Pancreas (tissue), 10 donors: ENCODE measurements at places on chromosomes 7 and 10. TPM values are rescaled to one million over a fixed set of nuclear protein-coding genes. Genes with fewer than 3 reads are reported as not detected.
A peak's percentile ranks its signal among the peaks of the same experiment; 100 is the strongest.

DNA sequence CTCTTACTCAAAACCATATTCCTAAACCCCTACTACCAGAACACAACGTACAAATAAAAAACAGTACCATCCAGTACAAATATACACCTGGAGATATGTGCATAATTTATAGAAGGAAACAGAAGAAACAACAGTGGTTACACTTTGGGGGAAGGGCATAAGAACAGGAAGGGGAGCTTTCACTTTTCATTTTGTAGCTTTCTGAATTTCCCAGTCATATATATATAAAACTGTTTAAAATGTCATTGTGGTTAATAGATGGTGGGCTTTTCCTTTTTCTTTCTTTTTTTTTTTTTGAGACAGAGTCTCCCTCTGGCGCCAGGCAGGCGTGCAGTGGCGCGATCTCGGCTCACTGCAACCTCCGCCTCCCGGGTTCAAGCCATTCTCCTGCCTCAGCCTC, 47.2 kb downstream of the MALSU1 start:
- H3K27me3 ChIP-seq = no peaks in the 10 kb centered on the region
- DNase-seq = no peak
- H3K27ac ChIP-seq = no peak overlapping the region

DNA sequence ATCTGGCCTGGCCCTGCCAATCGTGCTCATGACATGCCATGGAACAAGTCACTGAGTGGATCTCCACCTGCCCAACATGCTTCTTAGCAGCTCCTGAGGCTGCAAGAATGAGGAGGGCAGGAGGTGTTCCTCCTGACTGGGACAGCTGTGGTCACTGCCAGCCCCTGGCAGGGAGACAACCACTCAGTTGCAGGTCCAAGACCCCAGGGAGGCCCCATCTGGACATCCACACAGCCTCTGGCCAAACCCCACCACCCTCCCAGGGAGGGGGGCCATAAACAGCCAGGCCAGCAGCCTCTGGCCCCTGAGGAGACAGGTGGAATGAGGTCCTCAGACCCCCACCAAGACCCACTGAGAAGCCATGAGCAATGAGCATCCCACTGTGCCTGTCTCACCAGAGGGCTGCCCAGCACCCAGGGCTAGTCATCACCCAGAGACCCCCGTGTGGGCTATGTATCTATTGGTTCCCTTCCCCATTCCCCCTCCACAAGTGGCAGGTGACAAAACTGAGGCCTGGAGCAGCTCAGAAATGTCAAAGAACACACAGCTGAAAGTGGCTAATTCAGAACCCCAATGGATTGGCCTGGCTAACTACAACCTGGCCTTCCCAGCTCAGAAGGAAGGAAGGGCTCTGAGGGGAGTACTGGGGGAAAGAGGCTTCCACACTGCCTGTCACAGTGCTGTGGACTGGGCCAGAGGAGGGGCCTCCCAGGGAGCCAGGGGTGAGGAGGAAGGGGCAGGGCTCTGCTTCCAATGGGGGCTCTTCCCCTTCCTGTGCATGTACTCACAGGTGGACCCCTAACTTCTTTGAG, 3.0 kb downstream of the GPRIN2 start:
- no peaks in the 10 kb centered on the region for H3K4me1 ChIP-seq
- no peak for DNase-seq
- no peak overlapping the region for H3K4me3 ChIP-seq

DNA sequence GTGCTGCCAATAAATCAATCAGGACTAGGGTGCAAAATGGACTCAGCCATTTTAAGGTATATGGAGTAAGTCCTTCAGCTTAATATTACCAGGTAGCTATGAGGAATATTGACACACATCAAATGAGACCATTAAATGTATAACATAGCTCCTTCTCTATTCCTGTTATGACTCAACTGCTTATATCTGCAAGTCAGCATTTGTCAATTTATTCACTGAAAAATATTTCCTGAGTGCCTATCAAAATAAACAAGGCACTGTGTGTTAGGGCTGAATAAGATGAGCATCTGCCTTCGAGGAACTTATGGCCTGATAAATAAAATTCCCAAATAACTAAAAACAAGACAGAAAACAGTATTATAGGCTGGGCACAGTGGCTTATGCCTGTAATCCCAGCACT, 113.8 kb downstream of the CDK6 start:
- peaks cover 10% of the 10 kb centered on the region for H3K4me1 ChIP-seq
- no peak for DNase-seq
- H3K4me3 ChIP-seq = no peak overlapping the region
- peaks cover 4% of the 10 kb centered on the region for H3K36me3 ChIP-seq
- H3K27ac ChIP-seq = no peak overlapping the region

SUV39H2 gene
- polyA plus RNA-seq = 1.1 TPM

FKBP6 gene
- 0.05 TPM for polyA plus RNA-seq

- H3K27ac ChIP-seq = no peak overlapping the region
- DNase-seq = no peak
- H3K36me3 ChIP-seq = no peaks in the 10 kb centered on the region
- no peaks in the 10 kb centered on the region for H3K27me3 ChIP-seq
Observed at GRCh38 chr7:95503271-95504131, 17.8 kb downstream of the ASB4 start.

DNA sequence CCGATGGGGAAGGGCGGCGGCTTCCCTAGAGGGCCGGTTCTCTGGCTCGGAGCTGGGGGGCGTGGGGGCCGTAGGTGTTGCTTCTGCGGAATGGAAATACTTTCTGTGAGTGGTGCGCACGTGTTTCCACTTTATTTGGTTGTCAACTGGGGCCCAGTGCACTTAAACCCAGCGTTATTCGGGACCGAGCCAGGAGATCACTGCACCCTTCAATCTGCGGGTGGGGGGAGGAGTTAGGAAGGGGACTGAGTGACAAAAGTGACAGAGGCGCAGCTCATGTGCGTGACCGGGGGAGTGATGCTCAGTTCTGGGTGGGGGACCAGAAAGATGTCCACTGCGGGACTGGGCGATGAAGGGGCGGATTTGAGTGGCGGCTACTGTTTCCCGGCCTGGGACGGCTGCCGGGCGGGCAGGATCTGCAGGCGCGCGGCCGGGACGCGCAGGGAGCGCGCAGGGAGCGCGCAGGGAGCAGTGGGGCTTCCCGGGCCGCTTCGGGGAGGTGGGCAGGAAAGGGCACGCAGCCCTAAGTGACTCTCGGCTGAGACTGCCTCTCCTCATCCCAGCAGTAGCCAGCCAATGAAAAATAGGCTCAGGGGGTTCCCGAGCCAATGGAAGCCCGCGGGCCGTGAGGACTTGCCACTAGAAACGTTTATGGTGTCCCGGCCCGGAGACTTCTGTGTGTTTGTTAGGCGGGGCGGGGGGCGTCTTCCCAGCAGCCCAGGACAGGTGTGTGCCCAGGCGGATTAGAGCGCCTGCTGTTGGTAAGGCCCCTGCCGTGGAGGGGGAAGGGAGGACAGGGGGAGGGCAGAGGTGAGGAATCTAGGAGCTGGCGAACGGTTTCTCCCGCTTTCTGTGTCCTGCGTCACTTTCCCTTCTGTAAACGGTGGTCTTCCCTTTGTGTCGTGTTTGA, 54.3 kb upstream of the KDM7A start:
- H3K27ac ChIP-seq = no peak overlapping the region
- peak; percentile 77 for DNase-seq
